ENCODE measurements at places on chromosomes 1 and 21. TPM values are rescaled to one million over a fixed set of nuclear protein-coding genes. Genes with fewer than 3 reads are reported as not detected.

OLFML3 gene
- total RNA-seq: 64.8 TPM

MANEAL gene
- total RNA-seq: 0.81 TPM

BARHL2 gene
- total RNA-seq: not detected

PTAFR gene
- total RNA-seq: not detected

FAM163A gene
- total RNA-seq: not detected

HPCAL4 gene
- 0.15 TPM for total RNA-seq

ZSCAN20 gene
- 9.1 TPM for total RNA-seq

SEC16B gene
- total RNA-seq: 5.1 TPM

HEYL gene
- 1.00 TPM for total RNA-seq

RPL5 gene
- total RNA-seq: 1,459 TPM

OR2T11 gene
- total RNA-seq: not detected

GUCA2A gene
- total RNA-seq: not detected

ADCY10 gene
- total RNA-seq: 0.06 TPM
